ENCODE measurements at places on chromosomes 5 and 9.

GRCh38 chr9:69076550-69076949 lies 41.0 kb downstream of the FXN start:
- DNase-seq: no peak

GRCh38 chr9:129748249-129748648 lies 4.6 kb downstream of the PTGES start:
- no peak for DNase-seq

GRCh38 chr9:126058591-126058990 lies 268.0 kb upstream of the MVB12B start:
- no peak for DNase-seq

- DNase-seq: no peak
Observed at GRCh38 chr9:71822456-71822855, 54.1 kb upstream of the CEMIP2 start.

DNA sequence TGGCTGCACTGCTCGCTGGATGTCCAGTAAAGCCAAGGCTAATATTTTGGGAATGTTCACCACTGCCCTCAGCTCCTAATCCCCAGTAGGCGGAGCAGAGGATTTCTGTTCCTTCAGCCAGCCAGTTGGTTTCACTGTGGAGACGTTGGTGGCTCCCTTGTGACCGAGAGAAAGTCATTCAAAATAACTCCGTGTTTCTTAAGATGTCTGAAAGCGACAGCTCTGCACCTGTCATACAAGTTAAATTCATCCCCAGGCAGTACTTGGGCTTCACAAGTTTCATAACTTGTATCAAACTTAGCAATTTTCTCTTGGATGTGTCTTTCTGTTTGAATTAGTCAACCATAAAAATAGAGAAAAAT lies 382 bp upstream of the CDKN2B start:
- no peak for DNase-seq

GRCh38 chr5:10467281-10468198 lies 25.9 kb downstream of the ROPN1L start:
- peak; percentile 55 for DNase-seq

- no peak for DNase-seq
Observed at GRCh38 chr5:885529-885928, 7.1 kb downstream of the BRD9 start.

GRCh38 chr9:8605096-8605495 lies 805.5 kb upstream of the DMAC1 start:
- no peak for DNase-seq

DNA sequence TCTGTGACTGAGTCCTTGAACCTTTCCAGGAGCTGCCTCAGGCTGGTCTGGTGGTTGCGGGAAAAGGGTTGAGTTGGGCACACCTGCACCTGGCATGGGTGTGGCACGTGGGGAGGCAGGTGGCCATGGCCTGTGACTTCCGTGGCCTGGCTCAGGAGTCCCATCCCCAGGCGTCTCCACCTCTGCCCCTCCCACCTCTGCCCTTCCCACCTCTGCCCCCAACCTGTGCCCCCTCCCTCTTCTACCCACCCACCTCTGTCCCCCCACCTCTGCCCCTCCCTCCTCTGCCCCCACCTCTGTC lies 1.9 kb upstream of the QRFP start:
- no peak for DNase-seq

DNA sequence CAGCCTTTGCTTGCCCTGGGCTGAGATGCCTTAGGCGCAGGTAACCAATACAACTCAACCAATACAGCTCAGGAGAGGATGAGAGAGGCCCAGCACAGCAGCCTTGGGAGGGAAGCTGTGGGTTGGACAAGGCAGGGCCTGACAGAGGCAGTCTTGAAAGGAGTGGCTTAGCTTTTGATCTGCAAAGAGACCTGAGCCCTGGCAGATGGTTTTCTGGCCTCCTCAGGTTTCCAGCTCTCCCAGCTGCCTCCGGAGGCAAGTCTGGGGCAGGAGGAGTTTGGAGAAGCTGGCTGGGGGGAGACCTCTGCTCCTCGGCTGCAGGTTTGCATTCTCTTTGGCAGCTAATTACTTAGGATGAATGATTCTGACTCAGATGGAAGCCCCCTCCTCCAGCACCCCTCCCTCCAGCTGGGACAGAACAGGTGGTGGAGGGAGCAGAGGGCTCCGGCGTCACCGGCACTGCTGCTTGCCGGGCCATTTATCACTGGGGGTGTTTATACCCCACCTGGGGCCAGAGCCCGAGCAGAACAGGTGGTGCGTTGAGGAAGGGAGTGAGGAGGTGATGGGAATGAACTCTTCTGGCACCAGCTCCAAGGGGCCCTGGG lies 50.8 kb downstream of the TSPAN17 start:
- no peak for DNase-seq

- DNase-seq: no peak
Observed at GRCh38 chr5:151931260-151931659, 6.6 kb upstream of the GLRA1 start.

DNA sequence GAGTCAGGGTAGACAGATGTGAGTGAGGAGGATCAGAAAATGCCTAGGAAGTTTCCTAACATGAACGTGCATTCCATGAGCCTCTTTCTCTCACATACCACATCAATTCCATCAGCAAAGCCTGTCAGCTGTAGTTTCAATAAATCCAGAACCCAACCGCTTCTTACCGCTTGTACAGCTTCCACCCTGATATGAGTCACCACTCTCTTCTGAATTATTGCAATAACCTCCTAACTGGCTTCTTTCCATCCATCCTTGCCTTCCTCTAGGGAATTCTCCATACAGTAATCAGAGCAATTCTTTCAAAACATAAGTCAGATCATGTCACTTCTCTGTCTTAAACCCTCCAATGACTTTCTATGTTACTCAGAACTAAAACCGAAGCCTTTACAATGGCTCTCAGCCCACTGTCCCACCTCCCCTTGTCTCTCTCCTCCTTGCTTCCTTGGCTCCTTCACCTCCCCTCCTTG lies 8.1 kb upstream of the RAD23B start:
- peak; percentile 78 for DNase-seq

DNA sequence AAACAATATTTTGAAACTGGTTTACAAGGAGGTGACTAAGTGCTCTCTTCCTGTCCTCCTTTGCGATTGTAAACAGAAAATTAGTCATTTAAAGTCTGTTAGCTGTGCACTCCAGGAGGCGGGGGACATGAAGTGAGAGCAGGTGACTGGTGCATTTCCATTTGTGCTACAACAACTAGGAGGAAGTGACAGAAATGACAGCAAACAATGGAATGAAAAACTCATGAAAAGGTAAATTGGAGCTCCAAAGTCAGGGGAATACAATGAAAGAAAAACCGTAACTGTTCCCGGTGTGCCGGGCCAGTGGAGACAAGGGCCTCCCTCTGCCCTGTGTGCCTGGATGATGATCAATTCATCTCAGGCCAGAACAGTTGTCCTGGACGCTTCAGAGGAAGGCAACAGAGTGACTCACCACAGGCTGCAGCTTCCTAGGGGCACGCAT lies 439.9 kb downstream of the GADD45G start:
- DNase-seq: no peak

DNA sequence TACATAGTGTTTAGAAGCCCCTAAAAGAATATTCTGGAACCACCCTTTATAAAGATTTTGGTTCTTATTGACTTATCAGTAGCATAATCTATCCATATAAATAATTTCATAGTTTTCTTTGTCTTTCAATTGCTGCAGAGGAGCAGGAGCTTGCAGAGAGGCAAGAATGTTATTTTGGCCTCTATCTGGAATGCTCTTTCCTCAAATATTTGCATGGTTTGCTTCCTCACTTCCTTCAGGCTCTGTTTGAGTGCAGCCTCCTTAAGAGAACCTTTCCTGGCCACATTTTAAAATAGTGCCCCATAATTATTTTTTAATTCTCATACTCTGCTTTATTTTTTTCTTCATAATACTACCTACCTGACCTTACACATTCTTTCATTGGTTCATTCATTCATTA lies 1.5 kb downstream of the C5 start:
- DNase-seq: no peak

- no peak for DNase-seq
Observed at GRCh38 chr5:36768450-36768849, 108.1 kb upstream of the NIPBL start.

GRCh38 chr9:135130207-135130976 lies 42.9 kb downstream of the OLFM1 start:
- DNase-seq: no peak

DNA sequence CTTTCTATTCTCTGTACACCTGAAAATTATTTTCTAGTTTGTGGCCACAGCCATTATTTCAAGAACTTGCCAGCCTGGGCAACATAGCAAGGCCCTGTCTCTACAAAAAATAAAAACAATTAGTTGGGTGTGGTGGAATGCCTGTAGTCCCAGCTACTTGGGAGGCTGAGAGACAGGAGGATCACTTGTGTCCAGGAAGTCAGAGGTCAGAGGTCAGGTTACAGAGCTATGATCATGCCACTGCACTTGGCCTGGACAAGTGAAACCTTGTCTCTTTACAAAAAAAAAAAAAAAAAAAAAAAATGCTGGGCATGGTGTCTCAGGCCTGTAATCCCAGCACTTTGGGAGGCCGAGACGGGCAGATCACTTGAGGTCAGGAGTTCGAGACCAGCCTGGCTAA lies 58.3 kb downstream of the HMGCR start:
- no peak for DNase-seq

- DNase-seq: no peak
Observed at GRCh38 chr5:154309371-154309745, 118.8 kb downstream of the GALNT10 start.
